ENCODE measurements at places on chromosomes 11 and 22.

- no peaks in the 10 kb centered on the region for H3K4me1 ChIP-seq
- no peaks in the 10 kb centered on the region for H3K27me3 ChIP-seq
Measured at GRCh38 chr11:26285608-26286007, 46.3 kb upstream of the ANO3 start.

GRCh38 chr11:114057147-114057546, 2.4 kb upstream of the ZBTB16 start:
- no peaks in the 10 kb centered on the region for H3K36me3 ChIP-seq
- peaks cover 47% of the 10 kb centered on the region for H3K27me3 ChIP-seq
- H3K4me3 ChIP-seq, result no peak overlapping the region
- no peaks in the 10 kb centered on the region for H3K4me1 ChIP-seq

- H3K36me3 ChIP-seq, result no peaks in the 10 kb centered on the region
- DNase-seq, result peak; percentile 75
- peaks cover 3% of the 10 kb centered on the region for H3K4me1 ChIP-seq
- no peaks in the 10 kb centered on the region for H3K27me3 ChIP-seq
Measured at GRCh38 chr11:35549787-35550186, 24.4 kb upstream of the PAMR1 start.

GRCh38 chr11:7165911-7166310, 77.1 kb downstream of the RBMXL2 start:
- H3K4me1 ChIP-seq, result no peaks in the 10 kb centered on the region
- H3K27ac ChIP-seq, result no peak overlapping the region
- no peak overlapping the region for H3K4me3 ChIP-seq
- H3K36me3 ChIP-seq, result no peaks in the 10 kb centered on the region

DNA sequence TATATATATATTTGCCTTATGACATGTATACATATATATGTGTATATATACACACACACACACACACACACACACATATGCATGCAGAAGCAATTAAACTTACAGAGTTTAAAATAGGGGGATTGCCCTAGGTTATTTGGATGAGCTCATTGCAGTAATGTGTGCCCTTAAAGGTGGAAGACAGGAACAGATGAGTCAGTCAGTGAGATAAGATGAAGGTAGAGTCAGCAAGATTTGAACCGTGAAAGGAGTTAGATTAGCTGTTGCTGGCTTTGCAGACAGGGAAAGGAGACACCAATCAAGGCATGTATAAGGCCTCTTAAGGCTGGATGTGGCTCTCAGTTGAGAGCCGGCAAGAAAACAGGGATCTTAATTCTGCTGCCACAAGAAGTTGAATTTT, 902.4 kb upstream of the RAG2 start:
- H3K27me3 ChIP-seq, result no peaks in the 10 kb centered on the region
- no peak overlapping the region for H3K4me3 ChIP-seq
- peaks cover 5% of the 10 kb centered on the region for H3K4me1 ChIP-seq
- no peaks in the 10 kb centered on the region for H3K36me3 ChIP-seq

DNA sequence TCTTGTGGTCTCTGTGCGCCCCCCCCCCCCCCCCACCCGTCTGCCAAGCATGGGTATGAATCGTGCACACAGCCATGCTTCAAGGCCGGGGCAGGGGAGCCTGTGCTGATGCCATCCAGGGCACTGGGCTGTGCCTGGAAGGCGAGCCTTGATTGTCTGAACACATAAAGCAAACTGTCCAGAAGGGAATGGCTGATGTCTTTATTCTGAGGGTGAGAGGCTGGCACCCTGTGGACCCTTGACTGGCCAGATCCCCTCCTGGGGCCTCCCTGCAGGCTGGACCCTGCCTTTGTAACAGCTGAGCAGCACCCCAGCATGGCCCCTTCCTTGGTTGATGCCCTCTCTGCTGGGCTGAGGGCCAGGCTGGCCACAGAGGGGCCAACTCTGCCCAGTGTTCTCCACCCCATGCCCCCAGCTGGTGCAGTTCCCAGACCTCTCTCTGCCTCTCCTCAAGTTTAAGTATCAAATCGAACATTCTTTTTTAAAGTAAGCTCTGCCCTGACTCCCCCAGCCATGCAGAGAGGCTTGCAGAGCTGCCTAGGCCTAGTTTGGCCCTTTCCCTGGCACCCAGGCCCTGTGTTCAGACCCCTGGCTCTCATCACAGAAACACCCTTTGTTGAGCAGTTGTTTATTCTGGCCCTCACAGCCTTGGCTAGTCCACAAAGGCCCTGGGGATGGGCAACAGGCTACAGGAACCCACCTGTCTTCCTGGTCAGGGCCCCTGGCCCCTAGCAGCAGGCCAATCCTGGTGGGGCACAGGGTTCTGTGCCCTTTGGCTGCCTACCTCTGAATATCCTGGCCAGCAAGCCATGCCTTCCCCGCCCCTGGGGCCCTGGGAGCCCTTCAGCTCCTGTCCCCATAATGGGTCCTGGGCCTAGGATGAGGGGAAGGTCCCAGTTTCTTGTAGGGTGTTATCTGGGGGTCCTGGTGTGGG, 3.9 kb upstream of the RANBP1 start:
- DNase-seq, result no peak
- no peaks in the 10 kb centered on the region for H3K27me3 ChIP-seq
- H3K4me3 ChIP-seq, result no peak overlapping the region
- no peak overlapping the region for H3K27ac ChIP-seq

GRCh38 chr11:2399488-2400068, 972 bp upstream of the TSSC4 start:
- peak; percentile 38 for DNase-seq
- H3K4me1 ChIP-seq, result peaks cover 5% of the 10 kb centered on the region
- H3K36me3 ChIP-seq, result peaks cover 3% of the 10 kb centered on the region
- H3K27ac ChIP-seq, result peak overlapping the region; percentile 69
- H3K4me3 ChIP-seq, result peak overlapping the region; percentile 34
- H3K27me3 ChIP-seq, result no peaks in the 10 kb centered on the region

- no peaks in the 10 kb centered on the region for H3K27me3 ChIP-seq
- no peak overlapping the region for H3K4me3 ChIP-seq
- peak; percentile 12 for DNase-seq
- H3K4me1 ChIP-seq, result no peaks in the 10 kb centered on the region
Measured at GRCh38 chr11:1445741-1446445, 40.7 kb downstream of the MOB2 start.

DNA sequence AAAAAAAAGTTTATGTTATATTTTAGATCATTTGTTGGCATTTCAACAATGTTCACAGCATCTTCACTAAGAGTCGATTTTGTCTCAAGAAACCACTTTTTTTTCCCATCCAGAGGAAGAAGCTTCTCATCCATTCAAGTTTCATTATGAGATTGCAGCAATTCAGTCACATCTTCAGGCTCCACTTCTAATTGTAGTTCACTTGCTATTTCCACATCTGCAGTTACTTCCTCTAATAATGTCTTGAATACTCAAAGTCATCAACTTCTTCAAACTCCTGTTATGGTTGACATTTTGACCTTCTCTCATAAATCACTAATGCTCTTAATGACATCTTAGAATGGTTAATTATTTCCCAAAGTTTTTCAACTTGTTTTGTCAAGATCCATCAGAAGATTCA, 61.3 kb upstream of the CHORDC1 start:
- no peaks in the 10 kb centered on the region for H3K4me1 ChIP-seq
- DNase-seq, result no peak
- no peaks in the 10 kb centered on the region for H3K27me3 ChIP-seq
- no peak overlapping the region for H3K27ac ChIP-seq
- H3K4me3 ChIP-seq, result no peak overlapping the region

DNA sequence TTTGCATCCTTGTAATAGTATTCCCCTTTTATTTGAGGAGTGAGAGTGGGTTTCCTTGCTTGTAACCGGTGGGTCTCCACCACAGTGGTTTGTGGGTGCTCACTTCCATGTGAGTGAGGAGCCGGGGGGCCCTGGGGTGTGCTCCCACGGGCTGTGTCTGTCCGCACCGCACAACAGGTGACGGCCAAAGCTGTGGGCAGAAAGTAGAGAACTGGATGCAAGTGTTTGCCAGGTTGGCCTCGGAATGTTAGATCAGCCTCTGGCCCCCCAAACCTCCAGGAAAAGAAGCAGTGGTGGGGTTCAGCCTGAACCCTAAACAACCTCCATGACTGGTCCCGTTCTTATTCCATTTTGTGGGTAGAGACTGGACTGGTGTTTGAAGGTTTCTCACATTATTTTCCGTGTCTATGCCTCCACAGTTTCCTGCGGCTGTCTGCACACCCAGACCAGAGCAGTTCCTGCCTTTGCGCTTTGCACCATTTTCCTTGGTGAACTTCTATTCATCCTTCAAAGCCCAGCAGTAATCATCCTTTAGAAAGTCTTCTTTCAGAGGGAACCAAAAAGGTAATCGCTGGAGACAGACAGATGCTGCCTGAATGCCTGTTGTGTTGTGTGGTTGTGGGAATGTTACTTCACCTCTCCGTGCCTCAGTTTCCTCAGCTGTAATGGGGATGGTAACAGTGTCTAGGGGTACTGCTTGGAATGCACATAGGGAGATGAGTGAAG, 77.2 kb downstream of the MYEOV start:
- H3K4me1 ChIP-seq, result no peaks in the 10 kb centered on the region
- DNase-seq, result no peak
- no peaks in the 10 kb centered on the region for H3K27me3 ChIP-seq
- H3K36me3 ChIP-seq, result no peaks in the 10 kb centered on the region
- no peak overlapping the region for H3K27ac ChIP-seq

DNA sequence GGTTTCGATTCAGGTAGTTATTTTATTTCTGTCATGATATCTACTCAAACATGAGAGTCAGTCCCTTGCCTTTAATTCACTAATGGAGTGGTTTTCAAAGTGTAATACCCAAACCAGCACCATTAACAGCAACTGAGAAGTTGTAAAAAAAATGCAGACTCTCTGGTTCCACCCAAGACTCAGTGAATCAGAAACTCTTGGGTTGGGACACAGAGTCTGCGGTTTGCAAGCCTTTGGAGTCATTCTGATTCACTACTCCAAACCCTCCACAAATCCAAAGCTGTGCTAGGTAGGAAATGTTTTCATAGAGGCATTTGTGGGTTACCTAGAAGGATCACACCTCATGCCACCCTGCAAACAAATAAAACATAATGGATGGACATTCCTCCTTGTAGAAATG, 340.1 kb downstream of the NTM start:
- no peak for DNase-seq
- H3K27ac ChIP-seq, result no peak overlapping the region
- H3K4me3 ChIP-seq, result no peak overlapping the region

GRCh38 chr11:26134481-26135355, 197.2 kb upstream of the ANO3 start:
- no peaks in the 10 kb centered on the region for H3K36me3 ChIP-seq
- peak; percentile 81 for DNase-seq

DNA sequence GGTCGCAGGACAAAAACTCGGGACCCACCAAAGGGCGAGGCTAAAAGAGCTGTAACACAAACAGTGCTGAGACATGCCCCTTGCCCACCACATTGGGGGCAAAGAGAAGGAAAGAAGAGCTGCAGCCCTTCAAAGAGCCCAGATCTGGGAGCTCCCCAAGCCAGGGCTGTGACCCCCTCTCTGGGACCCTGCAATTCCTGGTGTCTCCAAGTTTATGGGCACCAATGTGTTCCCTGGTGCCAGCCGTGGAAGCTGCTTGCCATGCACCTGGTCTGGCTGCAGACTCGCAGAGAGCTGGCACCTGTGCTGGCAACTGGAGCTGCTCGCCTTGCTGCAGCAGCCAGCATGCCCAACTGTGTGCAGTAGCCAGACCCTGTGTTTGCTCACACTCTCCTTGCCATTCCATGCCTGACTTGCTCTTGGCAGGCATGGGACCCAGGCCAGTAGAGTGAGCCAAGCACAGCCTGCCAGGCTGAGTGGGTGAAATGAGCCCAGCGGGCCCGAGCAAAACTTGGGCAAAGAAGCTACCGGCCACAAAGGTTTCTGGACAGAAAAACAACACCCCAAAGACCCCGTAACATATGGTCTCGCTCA, 16.0 kb downstream of the RRP8 start:
- H3K27ac ChIP-seq, result no peak overlapping the region
- H3K4me1 ChIP-seq, result no peaks in the 10 kb centered on the region
- no peaks in the 10 kb centered on the region for H3K27me3 ChIP-seq
- H3K36me3 ChIP-seq, result no peaks in the 10 kb centered on the region
- no peak for DNase-seq

GRCh38 chr11:57368845-57369232, 12.1 kb downstream of the PRG3 start:
- no peak overlapping the region for H3K4me3 ChIP-seq
- no peaks in the 10 kb centered on the region for H3K27me3 ChIP-seq
- no peaks in the 10 kb centered on the region for H3K36me3 ChIP-seq
- no peak for DNase-seq
- peaks cover 2% of the 10 kb centered on the region for H3K4me1 ChIP-seq
- no peak overlapping the region for H3K27ac ChIP-seq

GRCh38 chr22:45984316-45984916, 7.5 kb upstream of the WNT7B start:
- H3K27me3 ChIP-seq, result no peaks in the 10 kb centered on the region
- DNase-seq, result no peak
- H3K36me3 ChIP-seq, result no peaks in the 10 kb centered on the region
- no peak overlapping the region for H3K27ac ChIP-seq

- no peak overlapping the region for H3K4me3 ChIP-seq
- peaks cover 1% of the 10 kb centered on the region for H3K27me3 ChIP-seq
- H3K36me3 ChIP-seq, result no peaks in the 10 kb centered on the region
- no peak overlapping the region for H3K27ac ChIP-seq
Measured at GRCh38 chr11:72580642-72580950, 93.6 kb downstream of the PDE2A start.

GRCh38 chr11:6733326-6734275, 38.2 kb downstream of the OR2AG2 start:
- H3K27me3 ChIP-seq, result no peaks in the 10 kb centered on the region
- H3K27ac ChIP-seq, result no peak overlapping the region
- H3K4me3 ChIP-seq, result no peak overlapping the region
- no peaks in the 10 kb centered on the region for H3K4me1 ChIP-seq
- no peaks in the 10 kb centered on the region for H3K36me3 ChIP-seq

GRCh38 chr11:118152552-118153471, at the start of gene SCN4B:
Gene SCN4B, minus strand, starts transcription at chr11:118152823. Its CDS starts 150 bp downstream, at chr11:118152673.
- H3K4me1 ChIP-seq, result peaks cover 12% of the 10 kb centered on the region
- H3K36me3 ChIP-seq, result no peaks in the 10 kb centered on the region
- H3K4me3 ChIP-seq, result peak within 1 kb of the TSS; percentile 52
- H3K27me3 ChIP-seq, result peaks cover 59% of the 10 kb centered on the region

GRCh38 chr11:99584830-99585229, 564.1 kb downstream of the CNTN5 start:
- no peak overlapping the region for H3K27ac ChIP-seq
- no peak for DNase-seq
- H3K36me3 ChIP-seq, result no peaks in the 10 kb centered on the region
- no peaks in the 10 kb centered on the region for H3K4me1 ChIP-seq
- no peaks in the 10 kb centered on the region for H3K27me3 ChIP-seq

GRCh38 chr11:66882561-66883015, 25.7 kb downstream of the LRFN4 start:
- no peaks in the 10 kb centered on the region for H3K36me3 ChIP-seq
- no peaks in the 10 kb centered on the region for H3K27me3 ChIP-seq
- no peak overlapping the region for H3K4me3 ChIP-seq
- no peaks in the 10 kb centered on the region for H3K4me1 ChIP-seq
- no peak for DNase-seq
- no peak overlapping the region for H3K27ac ChIP-seq

DNA sequence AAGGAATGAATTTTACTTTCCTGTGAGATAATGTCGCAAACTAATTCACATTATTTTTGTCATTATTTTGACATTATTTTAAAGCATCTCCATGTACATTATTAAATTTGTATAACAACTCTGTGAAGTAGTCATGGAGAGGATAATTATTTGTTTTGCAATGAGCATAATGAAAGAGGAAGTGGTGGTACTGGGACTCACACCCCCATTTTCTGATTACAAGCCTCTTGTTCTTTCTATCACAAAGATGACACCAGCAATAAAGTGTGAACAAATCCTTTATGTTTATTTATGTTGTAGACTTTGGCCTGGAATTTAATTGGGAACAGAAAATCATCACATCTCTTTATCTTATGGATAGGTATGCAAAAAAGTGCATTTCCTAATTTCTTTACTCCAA, 522.6 kb downstream of the TMEM135 start:
- H3K36me3 ChIP-seq, result no peaks in the 10 kb centered on the region
- no peak for DNase-seq
- H3K27me3 ChIP-seq, result no peaks in the 10 kb centered on the region
- H3K4me1 ChIP-seq, result no peaks in the 10 kb centered on the region
